ENCODE measurements at places on chromosomes 3 and 15.

- no peak for DNase-seq
Measured at GRCh38 chr3:48857641-48858040, 10.0 kb upstream of the PRKAR2A start.

DNA sequence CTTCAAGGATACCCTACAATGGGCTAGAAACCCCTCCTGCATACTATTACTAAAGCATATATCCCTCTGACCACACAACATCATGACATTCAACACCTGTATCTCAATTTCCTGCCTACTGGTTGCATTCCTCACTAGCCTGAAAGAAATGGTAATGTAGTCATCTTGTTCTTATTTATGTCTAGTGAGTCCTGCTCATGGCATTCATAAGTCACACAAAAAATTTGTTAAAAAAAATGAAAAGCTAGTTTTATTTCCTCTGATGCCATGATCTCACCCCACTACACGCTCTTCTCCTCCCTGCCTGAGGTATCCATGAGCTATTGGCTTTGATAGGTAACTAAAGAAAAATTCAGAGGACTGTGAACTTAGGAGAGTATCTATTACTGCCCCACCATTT lies 284.5 kb downstream of the ZNF385D start:
- DNase-seq, result no peak

- no peak for DNase-seq
Measured at GRCh38 chr3:142022381-142022780, 127.0 kb downstream of the TFDP2 start.

- DNase-seq, result no peak
Measured at GRCh38 chr3:65401359-65402305, 637.1 kb downstream of the MAGI1 start.

GRCh38 chr3:128847666-128848370 lies 31.6 kb upstream of the ACAD9 start:
- DNase-seq, result no peak

DNA sequence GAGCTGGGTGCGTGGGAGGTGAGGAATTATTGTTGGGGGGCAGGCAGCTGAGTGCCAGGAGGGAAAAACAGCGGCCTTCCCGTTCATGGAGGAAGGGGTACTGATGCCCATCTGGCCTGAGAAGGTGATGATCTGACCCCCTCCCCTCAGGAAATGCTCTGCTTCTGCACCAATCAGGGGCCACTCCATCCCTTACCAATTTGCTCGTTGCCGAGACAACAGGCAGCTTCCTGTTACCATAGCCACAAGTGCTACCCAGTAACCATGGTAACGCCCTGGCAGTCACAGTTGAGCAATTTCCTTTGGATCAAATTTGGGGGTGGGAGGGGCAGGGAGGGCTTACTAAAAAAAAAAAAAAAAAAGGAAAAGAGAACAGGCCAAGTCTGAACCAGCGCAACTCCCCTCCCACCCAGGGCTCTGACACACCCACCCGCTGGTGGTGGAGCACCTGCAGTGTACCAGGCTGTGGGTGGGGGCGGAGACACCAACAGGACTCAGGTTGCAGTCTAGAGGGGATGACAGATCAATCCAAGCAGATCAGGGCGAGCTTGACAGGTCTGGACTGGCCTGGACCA lies 13.7 kb downstream of the CELF6 start:
- DNase-seq, result no peak

DNA sequence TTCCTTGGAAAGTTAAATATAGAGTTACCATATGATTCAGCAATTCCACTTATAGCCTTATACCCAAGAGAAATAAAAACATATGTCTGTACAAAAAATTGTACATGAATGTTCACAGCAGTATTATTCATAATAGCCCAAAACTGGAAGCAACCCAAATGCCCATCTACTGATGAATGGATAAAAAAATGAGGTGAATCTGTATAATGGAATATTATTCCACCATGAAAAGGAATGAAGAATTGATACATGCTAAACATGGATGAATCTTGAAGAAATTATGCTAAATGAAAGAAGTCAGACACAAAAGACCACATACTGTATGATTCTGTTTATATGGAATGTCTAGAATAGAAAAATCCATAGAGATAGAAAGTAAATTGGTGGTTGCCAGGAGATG lies 61.4 kb downstream of the TTC23 start:
- DNase-seq, result no peak

DNA sequence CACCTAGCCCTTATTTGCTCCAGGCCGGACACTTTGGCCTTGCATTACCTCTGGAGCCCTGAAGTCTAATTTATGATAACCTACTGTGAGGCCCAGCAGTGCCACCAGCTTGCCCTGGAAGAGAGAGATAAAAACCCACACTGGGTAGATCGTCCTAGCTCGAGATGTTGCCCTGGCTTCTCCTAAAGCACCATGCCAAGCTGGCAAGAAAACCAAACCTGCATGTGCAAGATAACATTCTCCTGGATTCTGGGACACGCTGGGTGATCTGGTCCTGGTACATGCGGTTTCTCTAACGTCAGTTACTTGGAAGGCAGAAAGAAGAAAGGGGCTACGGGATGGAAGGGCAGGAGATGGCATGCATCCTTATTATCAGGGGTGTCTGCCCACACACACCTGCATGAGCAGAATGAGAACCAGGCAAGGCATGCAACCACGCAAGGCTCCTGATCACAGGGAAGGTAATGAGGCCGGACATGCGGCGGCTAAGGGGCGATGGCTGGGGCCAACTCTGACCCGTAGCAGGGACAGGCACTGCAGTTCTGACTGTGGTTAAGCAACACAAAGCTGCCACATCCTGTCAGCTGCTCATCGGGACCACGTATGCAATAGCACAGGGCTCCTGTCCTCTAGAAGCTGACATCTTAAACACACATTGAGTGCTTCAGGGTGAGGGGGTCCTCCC lies 73.0 kb downstream of the OXNAD1 start:
- no peak for DNase-seq

- DNase-seq, result no peak
Measured at GRCh38 chr15:96733721-96734120, 403.2 kb downstream of the NR2F2 start.

DNA sequence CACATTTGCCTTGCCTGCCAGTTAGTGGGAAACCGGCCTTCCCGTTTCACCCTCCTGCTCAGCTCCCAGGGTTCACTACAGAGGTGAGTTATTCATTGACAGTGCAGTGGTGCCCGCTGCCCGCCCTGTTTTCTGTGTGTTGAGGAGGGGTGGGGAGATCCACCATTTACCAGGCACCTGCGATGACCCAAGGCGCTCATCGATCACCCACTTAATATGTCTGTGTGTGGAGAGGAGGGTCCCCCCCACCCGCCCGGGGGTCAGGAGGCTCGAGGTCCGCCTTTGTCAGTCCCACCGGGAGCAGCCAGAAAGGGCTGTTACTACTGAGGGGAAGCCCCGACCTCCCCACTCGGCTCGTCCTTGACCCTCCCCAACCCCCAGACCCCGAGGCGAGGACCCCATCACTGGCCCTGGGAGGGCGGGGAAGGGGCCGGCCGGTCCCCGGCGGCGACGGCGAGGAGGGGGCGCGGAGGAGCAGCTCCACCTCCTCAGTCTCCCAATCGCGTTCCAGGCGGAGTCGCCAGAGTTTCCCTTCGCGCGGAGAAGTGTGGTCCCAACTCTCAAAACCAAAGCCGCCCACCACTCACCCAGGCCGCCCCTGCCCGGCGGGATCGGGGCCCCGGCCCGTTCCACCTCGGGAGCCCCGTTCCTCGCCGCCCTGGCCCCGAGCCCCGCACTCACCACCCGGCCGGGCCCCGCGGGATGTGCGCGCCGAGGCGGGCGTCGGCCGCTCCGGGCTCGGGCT lies 1.1 kb downstream of the PLXNB1 start:
- peak; percentile 100 for DNase-seq

GRCh38 chr3:123353850-123354233 lies 95.0 kb downstream of the ADCY5 start:
- no peak for DNase-seq

- no peak for DNase-seq
Measured at GRCh38 chr3:107272471-107272870, 104.8 kb upstream of the CCDC54 start.

DNA sequence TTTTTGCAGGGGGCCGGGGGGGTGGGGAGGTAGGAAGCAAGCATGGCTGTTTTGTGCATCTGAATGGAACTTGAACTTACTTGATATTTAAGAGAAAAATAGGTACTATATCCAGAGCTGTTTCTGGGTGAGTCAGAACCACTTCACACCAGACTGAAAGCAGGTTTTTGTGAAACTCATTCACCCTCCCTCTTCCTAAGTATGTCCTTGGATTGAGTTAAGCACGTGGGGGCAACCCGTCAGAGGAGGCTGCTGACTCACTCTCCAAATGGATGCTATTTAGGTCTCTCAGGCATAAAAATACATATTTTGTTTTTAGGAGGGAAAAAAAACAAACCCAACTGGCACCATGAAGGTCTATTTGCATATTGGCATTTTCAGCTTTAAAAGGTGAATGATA lies 270.3 kb downstream of the RYR3 start:
- DNase-seq, result no peak

DNA sequence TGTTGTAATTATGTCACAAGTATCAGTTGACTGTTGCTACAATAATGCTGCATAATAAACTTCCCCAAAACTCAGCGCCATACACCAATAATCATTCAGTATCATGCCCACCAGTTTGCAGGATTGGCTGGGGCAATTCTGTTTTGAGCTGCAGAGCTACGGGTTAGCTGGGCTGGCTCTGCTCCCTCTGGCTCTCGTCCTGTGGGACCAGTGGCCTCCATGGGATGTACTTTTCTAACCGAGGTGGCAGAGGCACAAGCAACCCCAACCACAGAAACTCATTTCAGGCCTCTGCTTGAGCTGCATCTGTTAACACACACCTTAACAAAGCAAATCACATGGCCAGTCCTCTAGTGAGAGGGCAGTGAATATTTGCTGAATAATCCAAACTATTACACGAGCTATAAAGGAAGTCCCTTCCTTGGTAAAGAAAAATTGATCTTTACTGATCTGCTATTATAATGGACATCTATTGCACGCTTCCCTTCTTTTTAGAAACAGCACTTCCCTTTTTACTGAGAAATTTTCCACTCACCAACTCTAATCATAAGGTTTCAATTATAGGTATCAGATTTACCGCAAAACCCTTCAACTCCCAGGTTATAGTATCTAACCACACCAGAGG lies 10.9 kb upstream of the BCL2A1 start:
- no peak for DNase-seq

Data from HuH-7.5 (cell line).